ENCODE measurements at places on chromosomes 2 and 18.

DNA sequence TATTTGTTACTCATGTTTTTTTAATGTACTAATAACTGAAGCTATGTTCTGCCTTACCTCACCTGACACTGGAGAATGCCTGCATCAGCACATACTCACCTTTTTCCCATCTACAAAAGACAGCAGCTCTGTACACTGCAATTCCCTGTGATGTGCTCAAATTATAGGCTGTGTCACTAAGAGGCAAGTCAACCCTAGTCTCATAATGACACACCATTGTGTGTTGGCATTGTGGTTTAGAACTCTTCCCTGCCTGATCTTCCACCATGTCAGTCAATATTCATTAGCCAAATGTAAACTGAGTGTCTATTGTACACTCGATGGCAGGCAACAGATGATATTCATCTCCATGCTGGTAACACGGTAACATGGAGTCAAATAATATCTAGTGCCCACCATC, 332.1 kb upstream of the TCF4 start:
- no peak for DNase-seq

GRCh38 chr2:43884689-43885088, 45.9 kb downstream of the ABCG8 start:
- DNase-seq, result no peak

GRCh38 chr2:219777388-219777787, 150.0 kb downstream of the SLC4A3 start:
- no peak for DNase-seq

DNA sequence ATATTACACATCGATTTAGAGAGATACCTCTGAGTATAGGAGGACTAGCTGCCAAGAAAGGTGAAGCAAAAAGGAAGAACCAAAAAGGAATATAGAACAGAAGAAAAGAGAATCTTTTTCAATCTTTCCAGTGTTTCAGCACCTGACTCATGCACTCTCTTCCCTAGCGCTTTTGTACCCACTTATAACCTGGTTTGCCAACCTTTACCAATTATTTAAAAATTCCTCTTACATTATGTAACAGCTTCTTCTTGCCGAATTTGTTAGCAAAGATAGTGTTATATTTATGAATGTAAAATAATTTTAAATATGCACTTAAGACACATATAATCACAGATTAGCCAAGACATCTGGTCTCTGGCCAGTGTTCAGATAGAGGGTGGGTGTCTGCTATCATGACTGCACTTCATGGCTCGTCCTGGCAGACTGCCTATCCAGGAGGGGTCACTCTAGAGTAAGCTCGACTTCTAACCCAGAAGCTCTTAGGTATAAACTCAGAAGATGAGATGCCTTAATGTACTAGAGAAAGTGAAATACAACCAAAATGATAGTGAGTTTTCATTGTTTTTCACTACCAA, 122.9 kb downstream of the ATAD2B start:
- DNase-seq, result no peak

DNA sequence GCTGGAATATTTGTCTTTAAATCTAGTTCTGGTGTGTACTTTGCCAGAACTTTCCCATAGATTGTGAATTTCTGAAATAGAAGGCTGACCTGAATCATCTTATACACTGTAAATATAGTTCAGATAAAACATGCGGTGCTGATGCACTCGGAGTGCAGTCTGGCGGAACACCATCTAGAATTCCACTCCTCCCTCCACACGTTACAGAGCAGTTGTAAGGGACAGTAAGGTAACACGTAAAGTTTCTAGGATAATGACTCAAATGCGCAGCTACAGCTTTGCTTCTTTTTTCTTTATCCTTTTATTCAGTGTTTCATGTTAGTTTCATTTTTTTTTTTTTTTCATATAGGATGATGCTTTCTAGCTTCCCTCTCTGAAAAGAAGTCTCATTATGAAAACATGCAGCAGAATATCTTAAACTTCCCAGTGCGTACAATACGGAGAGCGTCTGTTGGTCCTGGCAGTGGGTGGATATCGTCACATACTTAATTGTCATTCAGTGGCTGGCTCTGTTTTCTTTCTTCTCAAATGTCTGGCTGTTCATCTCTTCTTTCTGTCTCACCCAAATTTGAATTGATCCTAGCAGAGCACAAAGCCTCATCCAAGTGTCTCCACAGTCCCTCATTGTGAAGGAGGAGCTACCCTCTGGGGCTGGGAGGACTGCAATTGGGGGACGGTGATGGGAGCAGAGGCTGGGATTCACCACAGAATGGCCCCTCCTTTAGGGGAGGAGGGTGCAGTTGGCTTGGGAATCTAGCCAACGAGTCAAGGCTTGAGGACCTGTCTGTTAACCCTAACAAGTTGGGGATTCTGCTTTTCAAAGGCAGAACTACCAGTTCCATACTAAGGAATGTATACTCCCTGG, 138.8 kb downstream of the MYT1L start:
- DNase-seq, result no peak

- DNase-seq, result no peak
Observed at GRCh38 chr2:165777522-165778186, 16.4 kb downstream of the GALNT3 start.

DNA sequence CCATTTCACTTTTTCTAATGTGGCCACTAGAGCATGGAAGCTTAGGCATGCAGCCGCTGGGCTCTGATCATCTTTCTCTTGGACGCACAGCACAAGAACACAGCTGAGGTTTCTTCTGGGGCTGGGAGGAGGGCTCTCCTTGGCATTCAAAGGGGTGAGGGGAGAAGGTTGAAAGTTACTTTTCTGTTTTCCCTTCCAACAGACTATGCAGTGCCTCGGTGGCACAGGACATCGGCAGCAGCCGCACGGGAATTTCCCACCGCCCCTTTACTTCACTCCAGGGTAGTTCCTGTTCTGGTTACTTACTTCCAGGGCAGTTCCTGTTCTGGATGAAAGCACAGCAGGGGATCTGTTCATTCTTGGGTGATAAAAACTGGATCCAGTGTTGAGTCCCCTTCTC, 18.9 kb upstream of the MAL start:
- no peak for DNase-seq

DNA sequence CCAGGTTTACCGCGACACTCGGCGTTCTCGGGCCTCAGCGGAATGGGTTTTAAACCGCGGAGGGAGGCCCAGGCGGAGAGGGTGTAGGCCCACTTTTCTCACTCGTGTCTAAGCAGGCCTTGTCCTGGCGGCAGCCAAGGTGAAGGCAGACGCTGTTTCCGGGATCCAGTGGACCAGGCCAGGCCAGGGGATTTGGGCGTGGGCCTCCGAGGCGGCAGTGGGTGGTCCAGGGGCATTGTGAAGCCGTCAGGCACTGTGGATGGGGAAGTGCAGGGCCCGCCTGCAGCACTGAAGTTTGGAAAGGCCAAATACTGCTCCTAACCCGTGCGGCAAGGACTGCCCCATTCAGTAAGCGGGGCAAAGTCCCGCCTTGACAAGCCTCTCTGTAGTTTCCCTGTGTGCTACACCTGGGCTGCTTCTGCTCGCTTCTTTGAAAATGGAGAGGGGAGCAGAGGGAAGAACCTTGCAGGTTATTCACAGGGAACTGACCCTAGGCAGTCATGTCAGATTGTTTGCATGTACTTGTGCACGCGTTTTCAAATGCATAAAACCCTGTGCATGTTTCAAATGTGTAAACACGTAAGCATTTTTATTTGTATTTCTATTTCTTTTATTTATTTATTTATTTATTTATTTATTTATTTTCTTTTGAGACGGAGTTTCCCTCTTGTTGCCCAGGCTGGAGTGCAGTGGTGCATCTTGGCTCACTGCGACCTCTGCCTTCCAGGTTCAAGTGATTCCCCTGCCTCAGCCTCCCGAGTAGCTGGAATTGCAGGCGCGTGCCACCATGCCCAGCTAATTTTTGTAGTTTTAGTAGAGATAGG, 7.5 kb upstream of the DLX2 start:
- DNase-seq, result no peak

DNA sequence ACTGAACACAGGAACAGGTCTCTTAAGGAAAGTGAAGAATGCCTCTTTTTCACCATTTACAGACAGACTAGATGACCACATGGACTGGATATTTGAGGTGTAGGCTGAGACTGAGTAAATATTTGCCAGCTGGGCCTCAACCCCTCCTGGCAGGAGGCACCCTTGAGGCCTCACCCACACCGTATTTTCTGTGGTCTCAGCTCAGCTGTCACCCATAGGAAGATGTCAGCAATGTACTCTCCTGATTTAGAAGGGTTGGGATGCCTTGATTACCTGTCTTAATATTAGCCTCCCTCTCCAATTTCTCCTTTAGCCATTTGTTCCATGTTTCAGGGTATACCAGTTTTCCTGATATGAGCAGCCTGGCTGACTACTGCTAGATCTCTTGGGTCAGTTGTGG, 20.3 kb downstream of the ADCYAP1 start:
- DNase-seq, result no peak

DNA sequence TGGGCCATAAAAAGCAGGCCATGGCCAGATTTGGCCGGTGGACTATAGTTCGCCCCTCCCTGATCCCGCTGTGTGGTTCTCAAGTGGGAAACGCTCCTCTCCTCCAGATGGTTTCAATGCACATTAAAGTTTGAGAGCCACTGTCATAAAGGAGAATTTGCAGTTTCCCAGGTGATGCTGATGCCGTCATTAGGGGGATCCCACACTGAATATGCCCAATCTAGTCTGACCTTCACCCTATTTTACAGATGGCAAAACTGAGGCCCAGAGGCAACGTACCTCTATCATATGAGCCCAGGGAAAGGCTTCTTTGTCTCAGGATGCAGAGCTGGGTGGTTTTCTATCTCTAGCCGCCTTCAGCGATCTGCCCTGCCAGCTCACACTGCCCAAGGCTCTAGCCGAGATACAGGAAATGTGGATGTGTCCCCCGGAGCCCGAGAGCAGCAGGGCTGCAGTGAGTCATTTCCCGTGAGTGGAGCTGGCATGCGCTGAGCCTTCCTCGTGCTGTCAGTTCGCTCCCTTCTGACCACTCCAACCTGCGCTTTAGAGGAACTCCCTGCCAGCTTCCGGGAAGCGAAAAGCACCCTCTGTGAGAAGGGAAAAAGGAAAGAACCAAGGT, 116.2 kb downstream of the SMAD7 start:
- peak; percentile 59 for DNase-seq

DNA sequence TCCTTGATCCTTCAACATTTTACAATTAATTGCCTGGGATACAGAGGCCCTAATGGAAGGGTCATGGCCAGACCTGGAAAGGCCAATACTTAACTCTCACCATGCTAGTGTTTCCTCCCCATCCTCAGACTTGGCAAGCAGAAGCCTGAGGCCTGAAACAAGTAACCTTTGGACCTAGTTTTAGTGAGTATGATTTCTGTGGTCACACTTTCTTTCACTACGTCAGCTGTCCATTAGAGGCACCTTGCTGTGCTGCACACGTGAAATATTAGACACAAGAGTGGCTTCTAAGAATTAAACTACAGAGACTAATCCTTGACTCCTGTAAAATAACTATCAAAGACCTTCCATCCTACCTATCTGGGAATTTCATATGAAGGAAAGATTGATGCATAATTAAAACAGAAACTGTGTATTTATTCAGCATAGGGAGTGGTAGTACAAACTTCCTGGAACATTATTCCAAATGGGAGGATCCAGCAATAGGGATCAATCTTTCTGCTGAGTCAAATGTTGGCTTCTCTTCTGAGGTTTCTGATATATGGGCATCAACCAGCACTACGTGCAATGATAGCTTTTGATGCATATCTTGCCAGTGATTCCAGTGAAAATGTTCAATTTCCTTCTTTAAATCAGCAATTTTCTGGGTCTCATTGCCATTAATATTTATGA, 249.7 kb downstream of the IKZF2 start:
- DNase-seq, result peak; percentile 35

DNA sequence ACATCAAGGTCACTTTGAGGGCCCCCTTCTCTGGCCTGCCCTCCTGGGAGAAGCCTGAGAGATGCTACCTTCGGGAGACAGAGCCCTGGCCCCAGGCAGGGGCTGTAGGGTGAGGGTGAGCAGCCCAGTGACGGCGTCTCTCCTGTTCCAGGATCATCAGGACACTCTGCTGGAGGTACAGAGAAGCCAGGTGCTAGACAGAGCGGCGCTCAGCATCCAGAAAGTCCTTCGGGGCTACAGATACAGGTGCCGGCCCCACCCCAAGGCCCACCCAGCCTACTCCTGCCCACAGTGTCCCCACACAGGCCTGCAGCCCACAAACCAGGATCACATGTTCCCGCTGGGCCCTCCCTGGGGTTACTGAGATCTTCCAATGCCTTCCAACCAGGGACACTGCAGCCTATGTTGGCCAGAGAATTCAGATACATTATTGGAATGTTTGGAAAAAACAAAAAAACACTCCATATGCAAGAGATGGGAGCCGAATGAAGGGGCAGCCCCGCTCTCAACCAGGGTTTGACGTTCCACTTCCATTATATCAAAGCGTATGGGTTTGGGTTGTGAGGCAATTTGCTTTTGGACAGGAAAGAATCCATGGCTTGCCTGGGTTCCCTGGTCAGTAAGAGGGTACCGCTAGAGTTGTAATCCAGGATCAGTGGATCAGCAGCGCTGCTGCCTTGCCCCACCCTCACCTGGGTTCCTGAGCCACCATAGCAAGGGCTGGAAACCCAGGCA, 49.5 kb upstream of the GPR17 start:
- DNase-seq, result no peak

- no peak for DNase-seq
Observed at GRCh38 chr2:238790833-238791230, 57.1 kb upstream of the TWIST2 start.

- peak; percentile 52 for DNase-seq
Observed at GRCh38 chr2:217993817-217994463, 8.9 kb downstream of the TNS1 start.

- no peak for DNase-seq
Observed at GRCh38 chr2:223235986-223236385, 184.0 kb downstream of the KCNE4 start.
